ENCODE measurements at places on chromosomes 5 and 9. TPM values are rescaled to one million over a fixed set of nuclear protein-coding genes. Genes with fewer than 3 reads are reported as not detected.

DNA sequence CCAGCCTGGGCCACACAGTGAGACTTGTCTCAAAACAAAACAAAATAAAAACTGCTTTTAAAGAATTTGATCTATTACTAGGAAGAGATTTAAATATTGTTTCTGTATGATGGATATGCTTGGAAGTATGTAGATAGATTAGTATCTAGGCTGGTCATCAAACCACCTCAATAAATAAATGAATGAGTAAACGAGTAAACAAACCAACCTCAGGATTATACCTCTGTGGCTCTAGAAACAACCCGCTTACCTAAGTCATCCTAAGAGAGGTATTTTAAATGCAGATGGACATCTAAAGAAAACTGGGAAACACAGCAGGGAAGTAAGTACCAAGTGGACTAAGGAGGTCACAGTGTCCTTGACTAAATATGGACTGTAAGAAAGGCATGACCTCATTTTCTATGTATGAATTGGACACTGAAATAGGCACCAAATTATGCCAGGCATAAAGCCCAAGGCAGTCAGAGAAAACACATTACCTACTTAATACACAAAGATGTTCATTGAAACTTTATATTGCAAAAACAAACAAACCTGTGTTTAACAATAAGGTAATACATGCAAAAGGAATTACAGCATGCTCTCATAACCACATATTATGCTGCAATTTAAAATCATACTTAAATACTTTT, 7.3 kb downstream of the ANKH start:
- peak; percentile 84 for DNase-seq

- no peak for DNase-seq
Observed at GRCh38 chr5:123722451-123722850, 210.5 kb downstream of the CSNK1G3 start.

- peak; percentile 23 for DNase-seq
Observed at GRCh38 chr9:133396952-133397351, 20.8 kb downstream of the STKLD1 start.

GRCh38 chr5:167754501-167755021, 536.9 kb upstream of the WWC1 start:
- DNase-seq = peak; percentile 12

- DNase-seq = no peak
Observed at GRCh38 chr9:86945728-86946200, 1.5 kb downstream of the GAS1 start.

DNA sequence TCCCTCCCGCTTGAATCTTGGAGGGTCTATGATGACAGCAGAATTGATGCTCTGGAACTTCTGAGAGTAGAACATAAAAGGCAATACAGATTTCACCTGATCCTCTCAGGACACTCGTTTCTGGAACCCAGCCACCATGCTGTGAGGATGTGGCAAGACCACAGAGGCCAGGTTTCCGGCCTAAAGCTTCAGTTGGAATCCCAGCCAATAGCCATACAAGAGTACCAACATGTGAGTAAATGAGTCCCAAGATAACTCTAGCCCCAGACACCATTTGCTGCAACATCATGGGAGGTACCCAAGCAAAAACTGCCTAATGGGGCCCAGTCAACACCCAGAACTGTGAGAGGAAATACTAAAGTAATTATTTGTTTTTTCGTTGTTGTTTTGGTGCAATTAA, 65.7 kb upstream of the MARCHF11 start:
- DNase-seq = no peak

GRCh38 chr9:18826248-18826647, 206.8 kb downstream of the SAXO1 start:
- no peak for DNase-seq

DNA sequence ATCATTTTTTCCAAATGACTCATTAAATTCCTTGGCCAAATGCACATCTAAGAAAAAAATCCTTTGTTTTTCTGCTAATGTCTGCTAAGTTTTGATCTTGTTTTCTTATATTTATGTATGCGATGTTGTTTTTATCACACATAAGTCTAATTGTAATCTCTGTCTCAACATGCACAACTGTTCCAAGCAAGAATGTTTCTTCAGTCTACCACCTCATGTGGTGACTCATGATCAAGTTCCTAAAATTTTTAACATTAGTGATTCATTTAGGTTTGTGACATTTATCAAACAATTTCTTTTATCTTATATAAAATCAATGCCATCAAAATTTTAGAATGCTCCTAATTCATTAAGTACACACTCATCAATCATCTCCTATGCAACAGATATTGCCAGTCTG, 763.9 kb upstream of the FAM174A start:
- peak; percentile 20 for DNase-seq

GRCh38 chr5:38367410-38367809, 109.1 kb downstream of the EGFLAM start:
- DNase-seq = no peak

DNA sequence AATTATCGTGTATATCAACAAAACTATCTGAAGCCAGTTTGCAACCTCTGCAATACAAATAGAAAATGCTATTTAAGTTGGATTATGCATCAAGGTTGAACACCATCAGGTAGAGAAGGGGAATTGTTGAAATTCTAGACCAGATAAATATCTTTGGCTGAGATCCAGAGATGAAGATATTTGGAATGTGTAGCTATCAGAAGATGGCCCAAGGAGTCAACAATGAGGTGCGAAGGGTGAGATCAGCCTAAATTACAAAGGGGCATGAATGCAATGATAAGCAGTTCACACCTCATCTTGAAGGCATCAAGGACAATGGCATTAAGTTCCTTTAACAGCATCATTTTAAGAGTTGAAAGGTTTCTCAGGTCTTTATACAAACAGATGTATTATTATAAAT, 572.1 kb upstream of the DMAC1 start:
- DNase-seq = no peak

DNA sequence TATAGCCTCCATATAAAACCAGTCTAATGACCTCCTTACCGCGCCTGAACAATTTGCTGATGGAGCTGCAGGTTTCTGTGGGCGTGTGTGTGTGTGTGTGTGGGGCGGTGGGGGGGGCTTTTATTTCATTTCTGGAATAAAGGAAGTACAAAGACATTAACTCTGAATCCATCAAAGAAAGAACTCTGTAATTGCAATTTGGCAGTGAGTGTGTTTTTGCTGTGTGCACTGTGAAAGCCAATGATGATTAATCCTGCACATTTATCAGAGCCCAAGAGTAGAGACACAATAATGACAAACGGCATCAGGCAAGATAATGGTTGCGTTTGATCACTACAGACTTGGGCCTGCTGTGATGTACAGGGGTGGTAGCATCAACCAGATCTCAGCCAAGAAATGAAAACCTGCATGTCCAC, 29.3 kb upstream of the NDFIP1 start:
- DNase-seq = no peak

GRCh38 chr9:107397076-107398044, 92.2 kb downstream of the KLF4 start:
- DNase-seq = peak; percentile 64

- no peak for DNase-seq
Observed at GRCh38 chr9:138040446-138041430, 163.2 kb downstream of the CACNA1B start.

DNA sequence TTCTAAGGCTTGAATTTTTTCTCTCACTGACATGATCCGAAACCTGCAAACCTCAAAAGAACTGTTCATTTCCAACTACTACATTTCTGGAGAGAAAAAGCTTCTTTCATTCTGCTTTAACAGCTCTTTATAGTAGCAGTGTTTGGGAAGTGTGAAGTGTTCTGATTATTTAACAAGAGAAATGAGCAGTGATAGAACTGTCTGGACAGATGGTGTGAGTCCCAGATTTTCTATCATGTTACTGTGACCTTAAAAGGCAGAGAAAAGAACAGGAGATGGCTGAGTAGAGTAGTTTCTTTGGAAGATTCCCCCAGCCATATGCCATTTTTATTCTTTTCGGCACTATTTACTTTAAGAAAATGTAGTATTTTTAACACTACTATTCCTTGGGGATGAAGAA, 41.3 kb upstream of the TAL2 start:
- DNase-seq = no peak

GRCh38 chr5:13708906-13709305, 235.6 kb downstream of the DNAH5 start:
- DNase-seq = no peak

GRCh38 chr9:118273048-118273447, 568.8 kb downstream of the TLR4 start:
- no peak for DNase-seq

GRCh38 chr9:72898784-72899733, 53.8 kb downstream of the ALDH1A1 start:
- DNase-seq = no peak

GRCh38 chr5:135360278-135361274, 38.5 kb downstream of the MACROH2A1 start:
- no peak for DNase-seq

Gene CAMK4
- 0.55 TPM for total RNA-seq

Gene LMNB1
- total RNA-seq = 151 TPM

Gene TXNDC8
- not detected for total RNA-seq

Gene OR1Q1
- total RNA-seq = not detected

Gene GLDC
- 8.1 TPM for total RNA-seq

Gene GPX8
- 18.3 TPM for total RNA-seq

Gene AP3S1
- 32.7 TPM for total RNA-seq

Gene CARD6
- 1.3 TPM for total RNA-seq

Gene ARID3C
- not detected for total RNA-seq

Gene LCN9
- not detected for total RNA-seq

Gene MYMK
- total RNA-seq = not detected

Gene LRRC70
- 1.5 TPM for total RNA-seq

Gene CTNND2
- 1.8 TPM for total RNA-seq

Gene ACSL6
- total RNA-seq = 0.35 TPM

Gene OMD
- total RNA-seq = not detected

Gene EEIG1
- 26.1 TPM for total RNA-seq
